Right renal pelvis (tissue), 4 donors: ENCODE measurements at places on chromosomes 7 and 10. TPM values are rescaled to one million over a fixed set of nuclear protein-coding genes. Genes with fewer than 3 reads are reported as not detected.

GRCh38 chr7:150923196-150923595 is 54.9 kb downstream of the KCNH2 start:
- DNase-seq = no peak

Gene ENO4
- polyA plus RNA-seq = 2.6 TPM

Gene FBXO24
- polyA plus RNA-seq = 1.5 TPM

Gene KCNMA1
- 2.9 TPM for polyA plus RNA-seq

Gene EN2
- 0.62 TPM for polyA plus RNA-seq
